ENCODE measurements at places on chromosomes 16 and 17. TPM values are rescaled to one million over a fixed set of nuclear protein-coding genes. Genes with fewer than 3 reads are reported as not detected.

The KRTAP9-2 gene
- total RNA-seq = not detected

The MRC2 gene
- total RNA-seq = 264 TPM

The CCDC200 gene
- total RNA-seq = not detected

The TMEM186 gene
- total RNA-seq = 3.8 TPM

The HOXB6 gene
- not detected for total RNA-seq

The C16orf82 gene
- not detected for total RNA-seq

The CRHR1 gene
- not detected for total RNA-seq

The SEZ6L2 gene
- 6.3 TPM for total RNA-seq

The TERB1 gene
- total RNA-seq = 0.13 TPM

The P2RX1 gene
- total RNA-seq = 0.06 TPM

The SMARCE1 gene
- 92.3 TPM for total RNA-seq

The ATP6V0A1 gene
- total RNA-seq = 90.8 TPM

The FLYWCH2 gene
- 56.6 TPM for total RNA-seq

The NPIPB2 gene
- 3.7 TPM for total RNA-seq

The ALDH3A2 gene
- total RNA-seq = 124 TPM

The ACSM2B gene
- not detected for total RNA-seq

The SLC5A11 gene
- total RNA-seq = not detected

The TOX3 gene
- not detected for total RNA-seq

The CCL8 gene
- not detected for total RNA-seq

The SLC5A2 gene
- total RNA-seq = not detected

The TM4SF5 gene
- total RNA-seq = not detected

The KRT31 gene
- not detected for total RNA-seq

The PTGES3L gene
- not detected for total RNA-seq

The RTN4RL1 gene
- total RNA-seq = 1.1 TPM

The LRRC37A gene
- total RNA-seq = 1.1 TPM

The AATF gene
- 36.6 TPM for total RNA-seq

The KRT40 gene
- not detected for total RNA-seq

The PIK3R6 gene
- total RNA-seq = not detected

The ARL4D gene
- total RNA-seq = 16.9 TPM

The TBC1D3 gene
- total RNA-seq = not detected
